GM03348 (cell line): ENCODE measurements at places on chromosomes 5 and 9.
A peak's percentile ranks its signal among the peaks of the same experiment; 100 is the strongest.

DNA sequence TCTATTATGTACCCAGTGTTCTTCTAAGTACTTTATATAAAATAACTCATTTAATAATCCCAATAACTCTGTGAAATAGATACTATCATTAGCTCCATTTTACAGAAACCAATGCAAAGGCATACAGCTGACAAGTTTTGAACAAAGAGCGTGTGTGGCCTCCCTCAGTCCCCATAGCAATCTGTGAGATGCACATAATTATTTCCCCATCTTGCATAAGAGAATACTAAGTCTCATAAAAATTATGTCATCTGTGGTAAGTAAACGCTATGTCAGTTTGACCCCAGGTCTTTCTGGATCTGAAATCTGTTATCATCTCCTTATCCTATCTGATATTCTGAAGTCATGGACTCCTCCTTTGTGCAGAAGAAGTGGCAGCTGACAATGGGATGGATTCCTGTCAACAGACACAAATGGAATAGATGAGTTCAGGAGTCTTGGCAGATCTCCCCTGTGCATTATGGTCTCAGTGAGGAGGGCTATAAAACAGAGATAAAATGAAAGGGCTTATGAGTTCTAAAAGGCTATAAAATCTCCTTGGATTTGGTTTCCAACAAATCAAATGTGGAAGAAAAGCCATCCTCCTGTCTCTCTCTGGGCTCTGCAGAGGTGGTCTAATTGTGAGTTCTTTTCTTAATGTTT lies 162.5 kb upstream of the TLE4 start:
- no peak for DNase-seq

GRCh38 chr5:14246350-14247053 lies 103.4 kb downstream of the TRIO start:
- DNase-seq: no peak

DNA sequence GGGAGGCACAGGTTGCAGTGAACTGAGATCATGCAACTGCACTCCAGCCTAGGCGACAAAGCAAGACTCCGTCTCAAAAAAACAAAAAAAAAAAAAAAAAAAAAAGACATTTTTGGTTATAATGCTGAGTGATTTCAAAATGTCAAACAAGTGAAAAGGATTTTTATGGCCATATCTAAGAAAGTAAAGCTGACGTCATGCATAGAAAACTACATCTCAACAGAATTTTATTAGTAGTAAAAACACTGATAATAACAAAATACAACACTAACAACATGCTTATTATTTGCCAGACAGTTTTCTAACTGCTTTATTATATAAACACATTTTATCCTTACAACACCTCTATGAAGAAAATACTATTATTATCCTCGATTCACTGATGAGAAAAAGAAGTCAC lies 833.0 kb upstream of the WWC1 start:
- DNase-seq: no peak

- DNase-seq: no peak
These were observed 225.8 kb upstream of the ELL2 start for GRCh38 chr5:96187309-96188027.

DNA sequence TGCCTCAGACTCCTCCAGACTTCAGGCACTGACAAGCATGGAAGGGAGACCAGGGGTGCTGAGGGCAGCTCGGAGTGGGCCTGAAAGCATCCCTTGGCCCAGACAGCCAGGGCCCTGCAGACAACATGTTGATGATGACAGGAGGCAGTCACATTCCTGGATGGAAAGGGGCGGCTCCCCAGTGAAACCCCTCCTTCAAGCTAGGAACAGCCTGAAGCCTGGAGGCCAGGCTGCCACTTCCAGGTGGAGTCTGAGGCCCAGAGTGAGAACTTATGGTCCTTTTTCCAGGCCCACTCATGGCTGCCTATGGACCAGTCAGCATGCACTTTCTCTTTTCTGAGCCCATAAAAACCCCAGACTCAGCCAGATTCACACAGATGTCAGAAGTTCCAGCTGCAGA lies 104.2 kb upstream of the HCN1 start:
- no peak for DNase-seq

- no peak for DNase-seq
These were observed 230.7 kb downstream of the ASTN2 start for GRCh38 chr9:117184173-117184572.

DNA sequence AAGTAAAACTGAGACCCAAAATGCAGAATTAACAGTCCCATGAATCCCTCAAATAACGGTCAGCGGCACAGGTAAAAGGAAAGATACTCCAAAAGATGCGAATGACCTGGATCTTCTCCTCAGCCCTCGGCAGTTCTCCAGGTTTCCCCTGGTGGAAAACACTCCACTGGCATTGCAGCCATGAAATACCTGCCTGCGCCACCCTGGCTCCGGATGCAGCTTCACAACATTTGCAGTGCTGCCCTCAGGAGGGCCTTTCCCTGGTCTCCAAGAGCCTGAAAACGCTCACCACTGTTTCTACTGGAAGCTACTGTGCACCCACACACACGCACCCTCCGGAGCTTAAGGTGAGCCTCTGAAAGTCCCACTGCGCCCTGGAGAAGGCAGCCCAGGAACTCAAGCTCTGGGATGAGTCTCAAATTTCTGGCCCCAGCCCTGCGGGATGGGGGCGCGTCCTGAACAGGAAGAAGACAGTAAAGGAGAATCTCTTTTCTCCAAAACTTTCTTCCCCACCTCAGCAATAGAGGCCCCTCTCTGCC lies 612 bp downstream of the UGT3A2 start:
- DNase-seq: no peak

GRCh38 chr9:87910821-87911220 lies 6.9 kb upstream of the SPATA31C1 start:
- peak; percentile 36 for DNase-seq

DNA sequence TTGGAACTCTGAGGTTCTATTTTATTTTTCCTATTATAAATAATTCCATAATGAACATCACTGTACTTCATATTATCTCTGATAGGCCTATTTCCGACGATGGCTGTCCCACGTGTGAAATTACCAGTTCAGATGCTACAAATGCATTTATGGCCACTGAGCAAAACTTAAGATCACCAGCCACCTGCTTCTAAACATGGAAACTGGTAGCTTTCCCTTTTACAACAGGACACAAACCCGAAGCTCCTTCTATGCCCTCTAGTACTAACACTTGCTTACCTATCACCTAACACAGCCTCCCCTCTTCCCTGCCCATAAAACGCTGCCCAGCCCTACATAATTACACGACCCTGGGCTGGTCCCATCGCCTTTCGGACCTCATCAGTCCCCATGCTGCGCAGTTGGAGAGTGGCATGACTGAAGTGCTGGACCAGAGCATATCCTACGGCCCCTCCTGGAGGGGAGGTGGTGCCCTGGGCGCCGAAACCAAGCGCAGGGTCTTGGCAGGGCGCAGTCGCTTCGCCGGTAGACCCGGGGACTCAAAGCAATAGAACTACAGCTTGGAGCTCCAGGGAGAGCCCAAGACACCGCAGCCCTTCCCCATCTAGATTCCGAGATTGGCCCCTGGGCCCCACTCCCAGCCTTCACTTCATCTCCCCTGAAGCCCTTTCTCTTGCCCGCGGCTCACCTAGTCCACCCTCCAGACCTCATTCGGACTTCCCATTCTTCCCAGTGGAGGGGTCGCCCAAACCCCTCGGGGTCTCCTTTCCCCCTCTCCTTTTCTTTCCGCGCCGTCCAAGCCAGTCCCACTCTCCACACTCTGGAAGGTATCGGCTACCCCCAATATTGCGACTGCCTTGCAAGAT lies 1.0 kb upstream of the SAP30L start:
- DNase-seq: peak; percentile 34

DNA sequence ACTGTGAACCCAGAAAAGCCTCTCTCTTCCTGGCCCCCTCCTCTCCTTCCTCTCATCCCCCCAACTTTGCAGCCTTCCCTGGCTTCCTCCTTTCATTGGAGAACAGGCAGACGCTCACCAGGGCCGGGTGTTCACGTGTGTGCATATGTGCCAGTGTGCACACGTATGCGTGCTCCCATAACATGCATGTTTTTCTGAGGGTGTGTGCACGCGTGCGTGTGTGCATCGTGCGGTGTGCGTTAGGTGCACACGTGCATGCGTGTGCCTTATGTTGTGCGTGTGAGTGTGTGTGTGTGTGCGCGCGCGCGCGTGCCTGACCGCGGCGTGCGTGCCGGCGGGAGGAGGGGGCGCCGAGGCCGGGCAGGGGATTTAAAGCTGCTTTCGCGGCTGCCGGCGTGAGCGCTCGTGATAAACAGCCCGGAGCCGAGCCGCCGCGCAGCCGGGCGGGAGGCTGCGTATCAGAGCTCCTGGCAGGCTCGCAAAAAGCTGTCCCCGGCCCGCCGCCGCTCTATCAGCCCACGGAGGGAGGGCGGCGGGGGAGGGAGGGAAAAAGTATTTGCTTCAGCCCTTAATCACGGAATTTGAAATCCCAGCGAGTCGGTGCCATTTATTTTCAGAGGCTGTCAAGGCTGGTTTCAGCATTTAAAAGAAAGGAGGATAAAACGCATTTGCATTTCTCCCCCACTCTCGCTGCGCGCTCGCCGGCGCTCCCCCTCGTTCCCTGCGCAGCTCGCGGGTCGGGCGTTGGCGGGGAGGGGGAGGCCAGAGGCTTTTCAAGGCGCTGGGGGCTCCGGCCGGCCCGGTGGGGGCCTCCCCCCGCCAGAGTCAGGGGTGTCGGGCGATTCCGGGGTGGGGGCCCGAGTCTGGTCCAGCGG lies 183.9 kb downstream of the C9orf50 start:
- peak; percentile 84 for DNase-seq

- DNase-seq: peak; percentile 36
These were observed 31.6 kb downstream of the LRRTM2 start for GRCh38 chr5:138843316-138844124.

- DNase-seq: no peak
These were observed 11.0 kb upstream of the MTMR12 start for GRCh38 chr5:32323741-32324140.

GRCh38 chr9:79591458-79591857 lies 19.7 kb downstream of the TLE4 start:
- DNase-seq: no peak

DNA sequence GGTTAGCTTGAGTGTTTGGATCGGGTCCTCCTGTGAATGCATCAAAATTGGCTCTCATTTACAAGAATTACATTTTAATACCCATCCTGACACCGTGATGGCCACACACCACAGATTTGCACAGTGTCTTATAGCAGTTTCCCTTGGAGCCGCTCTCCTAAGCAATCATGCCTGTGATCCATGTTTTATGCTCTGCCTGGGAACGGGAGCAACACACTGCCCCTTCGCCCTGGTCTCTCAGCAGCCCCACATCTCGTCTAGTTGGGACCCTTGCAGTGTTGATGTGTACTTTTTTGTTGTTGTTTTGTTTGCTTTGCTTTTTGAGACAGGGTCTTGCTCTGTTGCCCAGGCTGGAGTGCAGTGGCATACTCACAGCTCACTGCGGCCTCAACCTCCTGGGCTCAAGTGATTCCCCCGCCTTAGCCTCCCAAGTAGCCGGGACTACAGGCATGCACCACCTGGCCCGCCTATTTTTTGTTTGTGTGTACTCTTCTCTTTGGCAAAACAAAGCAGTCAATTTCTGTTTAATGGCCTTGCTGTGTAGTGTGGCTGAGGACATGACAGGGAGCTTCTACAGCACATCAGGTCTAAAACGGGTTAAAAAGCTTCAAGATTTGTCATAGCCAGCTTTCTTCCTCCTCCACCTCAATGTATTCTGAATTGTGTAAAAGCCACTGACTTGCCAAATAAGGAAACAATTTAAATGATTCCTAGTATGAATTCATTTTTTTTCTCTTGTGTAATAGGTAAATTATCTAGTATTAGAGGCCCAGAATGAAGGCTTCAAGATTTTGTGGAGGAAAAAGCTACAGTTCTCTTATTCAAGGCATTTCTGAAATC lies 101.6 kb upstream of the TBCA start:
- DNase-seq: no peak

DNA sequence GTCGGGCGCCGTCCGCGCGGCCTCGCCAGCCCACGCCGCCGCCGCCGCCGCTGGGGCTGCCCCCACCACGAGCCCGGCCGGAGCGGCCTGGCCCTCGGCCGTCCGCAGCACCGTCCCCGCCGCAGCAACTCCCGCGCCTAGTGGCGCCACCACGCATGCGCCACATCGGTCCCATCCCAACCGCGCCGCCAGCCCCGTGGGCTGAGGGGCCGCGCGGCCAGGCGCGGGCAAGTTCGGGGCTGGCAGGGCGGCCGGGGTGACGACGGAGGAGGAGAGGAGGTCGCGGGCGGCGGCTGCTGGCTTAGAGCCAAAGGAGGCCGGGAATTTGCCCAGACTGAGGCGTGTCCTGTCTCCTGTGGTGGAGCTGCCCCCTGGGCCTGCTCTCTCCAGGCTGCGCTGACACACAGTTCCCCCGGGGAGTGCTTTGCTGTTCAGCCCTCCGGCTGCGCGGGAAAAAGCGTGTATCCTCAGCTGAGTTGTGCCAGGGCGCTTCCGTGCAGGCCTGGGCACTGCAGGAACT lies at the start of gene TUSC1:
TSS of gene TUSC1 (minus strand) at position 298 of the 520 bp plus-strand sequence. CDS start at position 166, 132 bp downstream.
- DNase-seq: peak; percentile 94

- DNase-seq: no peak
These were observed 179.1 kb upstream of the GNA14 start for GRCh38 chr9:77827104-77827784.

- no peak for DNase-seq
These were observed 7.7 kb downstream of the RAPGEF6 start for GRCh38 chr5:131627207-131627865.

DNA sequence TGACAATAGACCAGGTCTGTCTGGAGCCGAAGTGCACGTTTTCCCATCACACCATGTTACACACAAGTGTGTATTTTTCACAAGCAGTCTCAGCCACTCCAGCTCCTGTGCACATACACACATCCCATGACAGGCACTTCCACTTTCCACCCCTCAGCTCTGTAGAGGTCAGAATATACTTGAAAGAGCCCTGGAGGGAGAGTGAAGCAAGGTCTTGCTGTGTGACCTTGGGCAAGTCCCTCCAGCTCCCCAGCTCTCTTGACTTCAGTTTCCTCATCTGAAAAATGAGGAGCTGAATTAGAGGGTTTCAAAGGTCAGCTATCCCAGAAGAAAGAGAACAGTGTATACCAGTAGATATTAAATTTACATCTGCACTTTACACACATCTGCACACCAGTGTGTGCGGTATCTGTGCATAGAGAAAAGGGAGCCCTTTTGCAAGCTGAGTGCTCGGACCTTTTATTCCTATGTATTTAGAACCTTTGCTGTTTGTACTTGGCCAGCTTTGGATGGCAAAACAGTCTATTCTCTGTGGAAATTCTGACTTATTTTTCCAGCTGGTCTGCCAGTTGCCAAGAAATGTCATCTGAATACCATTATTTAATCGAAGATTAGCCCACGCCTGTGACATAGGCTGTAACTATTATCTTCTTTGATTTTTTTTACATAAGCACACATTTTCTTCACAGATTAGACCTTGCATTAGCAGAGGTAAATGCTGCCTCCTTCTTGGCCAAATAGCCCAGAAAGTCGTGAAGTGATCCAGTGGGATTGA lies 528.0 kb downstream of the BNC2 start:
- DNase-seq: no peak

- no peak for DNase-seq
These were observed 4.3 kb upstream of the LNPEP start for GRCh38 chr5:96931605-96932004.

DNA sequence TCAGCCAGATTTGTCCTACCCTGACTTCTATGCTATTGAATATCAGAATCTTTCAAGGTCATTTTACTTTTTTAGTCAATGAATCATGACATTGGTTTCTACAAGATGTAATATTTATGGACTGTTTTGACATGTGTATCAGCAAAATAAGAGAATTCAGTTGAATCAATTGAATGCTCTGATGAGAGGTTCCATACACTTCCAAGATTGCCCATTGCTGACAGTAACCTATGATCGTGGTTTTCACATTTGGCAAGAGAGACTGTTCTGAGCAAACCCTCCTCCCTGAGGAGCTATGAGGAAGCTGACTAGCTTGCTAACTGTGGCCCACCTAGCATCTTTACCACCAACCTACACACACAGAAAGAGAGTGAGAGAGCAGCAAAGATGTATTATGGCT lies 56.7 kb upstream of the FST start:
- no peak for DNase-seq

- DNase-seq: no peak
These were observed 5.3 kb upstream of the BICD2 start for GRCh38 chr9:92769990-92770359.
